ENCODE measurements at places on chromosomes 6 and 20. TPM values are rescaled to one million over a fixed set of nuclear protein-coding genes. Genes with fewer than 3 reads are reported as not detected.

GRCh38 chr6:22003287-22003686, 293.5 kb downstream of the PRL start:
- DNase-seq = no peak
- no peaks in the 10 kb centered on the region for H3K27me3 ChIP-seq
- no peak overlapping the region for H3K4me3 ChIP-seq
- H3K36me3 ChIP-seq = no peaks in the 10 kb centered on the region
- H3K4me1 ChIP-seq = 0 out of 2 replicates have a peak, but pooled peaks cover 1% of the 10 kb centered on the region

GRCh38 chr20:44361021-44361420, 5.5 kb downstream of the HNF4A start:
- H3K4me3 ChIP-seq = no peak overlapping the region
- H3K27ac ChIP-seq = no peak overlapping the region
- no peaks in the 10 kb centered on the region for H3K27me3 ChIP-seq
- no peaks in the 10 kb centered on the region for H3K4me1 ChIP-seq
- DNase-seq = no peak

DNA sequence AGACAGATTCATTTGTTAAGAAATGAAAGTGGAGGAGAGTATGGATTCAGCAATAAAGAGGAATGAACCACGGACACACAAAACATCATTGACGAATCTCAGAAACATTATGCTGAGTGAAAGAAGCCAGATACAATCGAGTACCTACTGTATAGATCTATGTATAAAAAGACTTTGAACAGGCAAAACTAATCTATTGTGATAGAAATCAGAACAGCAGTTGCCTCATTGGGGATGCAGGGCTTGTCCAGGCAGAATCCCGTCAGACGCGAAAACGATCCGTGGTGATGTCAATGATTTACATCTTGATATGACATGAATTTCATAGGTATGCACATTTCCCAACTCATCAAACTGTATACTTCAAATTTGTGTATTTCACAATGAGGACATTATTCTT, 265.2 kb downstream of the CBLN4 start:
- no peak overlapping the region for H3K27ac ChIP-seq
- no peak for DNase-seq
- H3K4me3 ChIP-seq = no peak overlapping the region
- H3K27me3 ChIP-seq = no peaks in the 10 kb centered on the region
- no peaks in the 10 kb centered on the region for H3K4me1 ChIP-seq

- no peaks in the 10 kb centered on the region for H3K36me3 ChIP-seq
- H3K4me3 ChIP-seq = no peak overlapping the region
- DNase-seq = no peak
- no peak overlapping the region for H3K27ac ChIP-seq
Measured at GRCh38 chr20:46626758-46627157, 24.5 kb downstream of the SLC13A3 start.

- no peaks in the 10 kb centered on the region for H3K27me3 ChIP-seq
- no peak for DNase-seq
- no peaks in the 10 kb centered on the region for H3K4me1 ChIP-seq
- H3K27ac ChIP-seq = no peak overlapping the region
- no peaks in the 10 kb centered on the region for H3K36me3 ChIP-seq
Measured at GRCh38 chr6:148001844-148002642, 340.6 kb upstream of the SASH1 start.

DNA sequence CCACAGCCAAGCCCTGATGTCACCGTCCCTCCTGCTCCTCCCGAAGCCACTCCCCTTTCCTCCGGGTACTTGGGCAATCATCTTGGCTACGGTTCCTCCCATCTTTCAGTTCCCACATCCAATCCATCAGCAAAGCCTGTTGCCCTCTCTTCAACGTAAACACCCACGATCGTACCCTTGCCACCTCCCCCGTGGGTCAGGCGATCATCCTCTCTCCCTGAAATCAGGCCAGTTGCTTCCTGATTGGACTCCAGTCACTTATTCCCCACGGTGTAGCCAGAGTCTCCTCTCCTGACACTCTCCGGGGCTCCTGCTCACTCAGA, 44.5 kb downstream of the SULF2 start:
- no peak for DNase-seq
- no peaks in the 10 kb centered on the region for H3K27me3 ChIP-seq

- H3K27ac ChIP-seq = no peak overlapping the region
- no peak for DNase-seq
- H3K36me3 ChIP-seq = peaks cover 56% of the 10 kb centered on the region
Measured at GRCh38 chr20:62318400-62319345, 15.9 kb downstream of the ADRM1 start.

GRCh38 chr20:32603046-32603726, 18.1 kb upstream of the NOL4L start:
- no peaks in the 10 kb centered on the region for H3K36me3 ChIP-seq
- H3K4me3 ChIP-seq = no peak overlapping the region
- no peak overlapping the region for H3K27ac ChIP-seq
- no peak for DNase-seq
- no peaks in the 10 kb centered on the region for H3K4me1 ChIP-seq
- H3K27me3 ChIP-seq = peaks cover 5% of the 10 kb centered on the region

DNA sequence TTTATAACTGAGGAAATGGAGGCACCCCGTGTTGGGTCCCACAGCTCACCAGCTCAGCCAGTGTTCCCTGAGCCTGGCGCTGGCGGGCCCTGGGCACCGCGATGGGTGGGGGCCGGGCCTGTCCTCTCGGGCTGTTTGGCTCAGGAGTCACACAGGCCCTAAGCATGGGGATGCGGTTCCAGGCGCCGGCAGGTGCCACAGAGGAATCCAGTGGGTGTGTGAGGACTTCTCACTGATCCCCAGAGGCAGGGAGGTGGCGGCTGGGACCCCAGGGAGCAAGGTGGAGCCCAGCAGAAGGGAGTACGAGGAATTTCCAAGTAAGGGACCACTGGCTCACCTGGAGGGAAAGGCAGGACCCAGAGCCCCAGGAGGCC, 57.5 kb downstream of the IRF4 start:
- DNase-seq = no peak
- H3K4me3 ChIP-seq = no peak overlapping the region
- no peaks in the 10 kb centered on the region for H3K27me3 ChIP-seq
- no peak overlapping the region for H3K27ac ChIP-seq
- no peaks in the 10 kb centered on the region for H3K36me3 ChIP-seq

GRCh38 chr20:34585019-34585418, 26.5 kb downstream of the MAP1LC3A start:
- no peak overlapping the region for H3K4me3 ChIP-seq
- H3K36me3 ChIP-seq = 0 out of 2 replicates have a peak, but pooled peaks cover 3% of the 10 kb centered on the region
- H3K4me1 ChIP-seq = no peaks in the 10 kb centered on the region
- H3K27ac ChIP-seq = no peak overlapping the region
- H3K27me3 ChIP-seq = no peaks in the 10 kb centered on the region

DNA sequence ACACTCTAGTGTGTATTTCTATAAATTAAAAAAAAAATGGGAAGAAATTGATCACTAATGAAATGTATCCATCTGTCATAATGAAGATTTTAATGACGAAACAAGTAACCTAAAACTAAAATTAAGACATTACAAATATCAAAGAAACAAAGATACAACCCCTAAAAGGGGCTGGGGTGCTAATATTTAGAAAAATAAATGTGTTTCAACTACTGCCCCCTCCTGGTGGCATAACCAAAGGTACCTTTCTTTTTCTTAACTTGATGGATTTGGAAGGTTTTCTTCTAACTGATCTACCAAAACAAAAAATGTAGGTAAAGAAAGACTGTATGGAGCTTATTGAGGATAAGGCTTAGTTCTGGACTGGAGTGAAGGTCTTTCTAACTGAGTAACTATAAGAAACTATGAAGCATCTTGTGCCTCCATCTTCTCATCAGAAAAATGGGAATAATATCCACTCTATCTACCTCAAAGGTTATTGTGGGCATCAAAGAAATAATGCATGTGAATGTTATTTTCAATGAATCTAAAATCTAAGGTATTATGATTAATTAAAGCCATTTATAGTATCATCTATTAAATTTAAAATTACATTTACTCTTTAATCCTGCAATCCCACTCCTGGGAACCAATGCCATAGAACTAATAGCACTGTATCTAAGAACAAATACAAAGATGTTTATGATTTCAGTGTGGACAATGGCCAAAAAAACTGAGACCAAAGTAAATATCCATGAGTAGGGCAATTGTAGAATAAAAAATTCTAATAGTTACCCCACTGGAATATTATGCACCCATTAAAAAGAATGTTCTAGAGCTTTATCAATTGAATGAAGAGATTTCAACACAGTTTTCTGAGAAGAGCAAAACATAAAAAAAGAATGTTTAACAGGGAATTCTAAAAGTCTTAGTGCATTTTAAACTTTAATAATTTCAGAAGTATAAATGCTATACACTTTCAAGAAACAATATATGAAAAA, 117.2 kb downstream of the BACH2 start:
- H3K27me3 ChIP-seq = no peaks in the 10 kb centered on the region
- H3K4me1 ChIP-seq = no peaks in the 10 kb centered on the region
- H3K36me3 ChIP-seq = no peaks in the 10 kb centered on the region
- DNase-seq = no peak

DNA sequence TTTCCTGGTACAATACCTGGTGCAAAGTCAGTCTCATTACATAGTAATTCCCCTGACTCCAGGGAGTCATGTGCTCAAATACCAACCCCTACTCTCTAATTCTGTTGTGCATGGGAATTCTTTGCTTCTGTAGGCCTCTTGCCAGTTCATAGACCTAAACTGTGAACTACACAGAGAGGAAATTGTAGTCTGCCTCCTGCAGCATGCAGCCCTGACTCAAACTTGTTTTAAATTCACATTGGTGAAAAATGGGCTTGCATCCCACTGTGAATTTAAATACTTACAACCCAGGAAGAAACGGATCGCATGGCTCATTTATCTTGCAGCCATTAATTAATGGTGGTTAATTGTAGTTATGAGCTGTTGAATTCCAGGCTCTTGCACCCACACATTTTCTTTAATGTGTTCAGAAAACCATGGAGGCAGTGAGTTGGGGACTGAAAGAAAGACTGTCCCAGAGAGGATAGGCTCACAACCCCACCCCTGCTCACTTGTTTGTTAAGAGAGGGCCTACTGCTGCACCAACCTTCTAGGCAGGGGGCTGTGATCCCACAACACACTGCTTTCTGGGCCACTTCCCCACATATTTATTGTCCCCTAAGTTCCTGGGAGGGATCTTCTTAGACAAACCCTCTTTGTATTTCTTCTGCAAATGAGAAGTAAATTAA, 579.1 kb downstream of the DHX35 start:
- no peak for DNase-seq
- no peaks in the 10 kb centered on the region for H3K27me3 ChIP-seq
- H3K4me1 ChIP-seq = peaks cover 6% of the 10 kb centered on the region
- no peaks in the 10 kb centered on the region for H3K36me3 ChIP-seq

DNA sequence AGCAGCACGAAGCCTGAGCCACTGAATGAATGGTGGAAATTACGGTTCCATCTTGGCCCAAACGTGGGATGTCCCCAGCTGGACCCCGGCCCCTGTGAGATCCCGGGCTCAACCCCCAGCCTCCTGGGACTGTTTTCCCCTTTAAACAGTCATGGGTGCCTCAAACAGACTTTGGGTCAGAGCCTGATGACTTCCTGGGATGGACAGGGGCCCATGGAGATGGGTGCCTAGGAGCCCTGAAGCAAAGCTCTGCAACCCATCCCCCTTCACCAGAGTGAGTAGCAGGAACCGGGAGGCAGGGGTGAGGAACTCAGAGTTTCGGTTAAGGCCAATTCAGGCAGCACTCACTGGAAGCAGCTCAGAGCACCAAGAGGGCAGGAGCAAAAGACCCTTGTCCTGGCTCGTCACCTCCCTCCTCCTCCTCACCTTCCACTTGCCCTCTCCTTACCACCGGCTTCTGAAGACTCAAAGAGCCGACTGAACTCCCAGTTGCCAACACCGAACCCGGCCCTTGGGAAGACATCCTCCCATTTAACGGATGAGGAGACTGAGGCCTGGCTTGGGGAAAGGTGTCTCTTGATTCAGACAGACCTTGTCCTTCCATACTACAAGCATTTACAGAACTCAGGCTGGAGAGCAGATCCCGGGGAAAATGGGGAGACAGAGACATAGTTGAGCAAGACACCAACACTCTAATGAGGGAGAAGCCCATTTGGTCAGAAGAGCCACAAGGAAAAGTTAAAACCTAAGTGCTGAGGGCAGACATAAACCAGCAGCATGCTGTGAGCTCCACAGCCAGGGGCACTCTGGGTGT, 14.9 kb upstream of the TLDC2 start:
- DNase-seq = no peak
- H3K4me1 ChIP-seq = peaks cover 21% of the 10 kb centered on the region
- H3K36me3 ChIP-seq = no peaks in the 10 kb centered on the region
- H3K27ac ChIP-seq = no peak overlapping the region

DNA sequence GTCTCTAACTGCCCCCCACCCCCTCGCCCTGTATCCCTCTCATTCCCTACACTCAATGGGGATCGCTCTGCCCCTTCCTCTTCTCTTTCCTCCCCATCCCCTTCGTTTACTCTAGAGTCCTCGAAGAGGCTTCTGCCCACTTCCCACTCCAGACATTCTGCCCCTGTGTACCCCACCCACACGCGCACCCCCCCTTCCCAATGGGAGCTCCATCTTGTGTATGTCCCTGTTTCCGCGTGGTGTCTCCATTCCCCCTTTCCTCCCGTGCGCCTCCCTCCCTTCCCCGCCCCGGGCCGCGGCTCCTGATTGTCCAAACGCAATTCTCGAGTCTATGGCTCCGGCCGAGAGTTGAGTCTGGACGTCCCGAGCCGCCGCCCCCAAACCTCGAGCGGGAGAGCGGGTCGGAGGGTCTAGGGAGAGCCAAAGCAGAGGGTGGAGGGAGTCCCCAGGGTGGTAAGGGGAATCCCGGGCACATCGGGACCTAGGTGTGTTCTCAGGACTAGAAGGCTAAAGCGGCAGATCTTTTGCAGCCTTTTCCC, 679 bp upstream of the RING1 start:
- peaks cover 11% of the 10 kb centered on the region for H3K4me1 ChIP-seq
- H3K27me3 ChIP-seq = peaks cover 46% of the 10 kb centered on the region
- peak overlapping the region; percentile 88 for H3K4me3 ChIP-seq

GRCh38 chr6:156686995-156687788, 90.0 kb upstream of the ARID1B start:
- H3K36me3 ChIP-seq = no peaks in the 10 kb centered on the region
- peak overlapping the region; percentile 82 for H3K27ac ChIP-seq
- DNase-seq = no peak
- H3K4me1 ChIP-seq = peaks cover 4% of the 10 kb centered on the region

DNA sequence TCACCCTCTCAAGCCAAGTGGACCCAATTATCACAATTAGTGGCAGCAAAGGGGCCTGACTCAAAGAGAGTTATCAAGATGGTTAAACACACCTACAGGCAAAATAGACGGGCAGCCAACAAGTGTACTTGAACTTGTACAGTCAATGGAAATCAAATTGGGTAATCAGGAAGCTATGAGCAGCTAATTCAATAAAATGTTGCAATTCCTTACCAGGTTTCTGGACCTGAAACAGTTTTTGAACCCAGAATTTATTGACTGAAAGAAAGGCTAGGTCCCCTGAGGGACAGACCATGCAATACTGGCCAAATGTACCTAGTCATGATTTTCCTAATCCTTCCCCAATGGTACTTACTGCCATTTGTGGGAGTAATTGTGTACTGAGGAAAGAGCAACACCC, 679.8 kb downstream of the EPM2A start:
- no peaks in the 10 kb centered on the region for H3K4me1 ChIP-seq
- no peaks in the 10 kb centered on the region for H3K36me3 ChIP-seq
- no peak overlapping the region for H3K4me3 ChIP-seq
- H3K27me3 ChIP-seq = no peaks in the 10 kb centered on the region
- H3K27ac ChIP-seq = no peak overlapping the region
- no peak for DNase-seq

- no peak overlapping the region for H3K27ac ChIP-seq
- H3K27me3 ChIP-seq = no peaks in the 10 kb centered on the region
- no peak overlapping the region for H3K4me3 ChIP-seq
- no peaks in the 10 kb centered on the region for H3K4me1 ChIP-seq
- no peaks in the 10 kb centered on the region for H3K36me3 ChIP-seq
Measured at GRCh38 chr6:97399208-97399607, 116.2 kb upstream of the MMS22L start.

MYBL2 gene
- total RNA-seq = 207 TPM

ATP6V1G2 gene
- total RNA-seq = 2.9 TPM

MUC21 gene
- total RNA-seq = not detected

ERVFRD-1 gene
- total RNA-seq = not detected

PDYN gene
- total RNA-seq = 0.63 TPM

BANF2 gene
- not detected for total RNA-seq

RSPH9 gene
- not detected for total RNA-seq
